Activated naive CD8-positive, alpha-beta T cell treated with anti-CD3 and anti-CD28 coated beads, Interleukin-2, amount 50 U/mL, for 16 hours (primary cell): ENCODE measurements at places on chromosomes 3 and 15.

- no peak for DNase-seq
Observed at GRCh38 chr3:118587037-118587741, 447.5 kb downstream of the IGSF11 start.

- no peak for DNase-seq
Observed at GRCh38 chr15:48898032-48898431, 20.1 kb downstream of the EID1 start.

GRCh38 chr3:155712008-155712407, 32.9 kb downstream of the PLCH1 start:
- DNase-seq: no peak

- DNase-seq: no peak
Observed at GRCh38 chr3:69204315-69204957, 82.0 kb upstream of the LMOD3 start.

DNA sequence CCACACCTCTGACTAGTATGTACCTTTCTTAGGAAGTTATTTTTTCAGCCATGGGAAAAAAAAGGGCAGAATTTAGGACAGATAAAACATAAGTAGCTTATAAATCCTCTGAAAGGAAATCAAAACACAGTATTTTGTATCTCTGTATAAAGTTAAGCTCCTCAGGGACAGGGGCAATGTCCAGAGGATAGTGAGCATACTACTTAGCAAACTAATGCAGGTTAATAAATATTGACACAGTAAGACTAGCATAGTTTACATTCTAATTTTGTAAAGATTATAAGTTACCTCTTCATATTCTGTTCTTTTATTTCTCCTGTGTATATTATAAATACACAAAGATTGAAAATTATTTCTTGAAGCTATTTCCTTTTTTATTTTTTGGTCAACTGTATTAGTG, 2.1 kb downstream of the UBE3A start:
- DNase-seq: no peak

DNA sequence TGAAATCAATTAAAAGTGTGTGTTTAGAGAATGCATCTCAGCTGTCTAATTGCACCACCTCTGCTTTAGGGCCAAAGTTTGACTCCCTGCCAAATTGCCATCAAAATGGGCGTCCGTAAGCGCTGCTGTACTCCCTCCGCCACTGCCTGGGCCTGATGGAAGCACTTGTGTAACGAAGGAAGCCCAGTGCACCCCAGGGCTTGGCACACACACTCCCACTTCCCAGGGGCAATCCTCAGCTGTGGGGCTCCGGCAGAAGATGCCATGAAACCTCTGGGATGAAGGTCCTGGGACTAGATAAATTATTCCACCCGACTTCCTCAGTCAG, 137.8 kb downstream of the RORA start:
- no peak for DNase-seq

GRCh38 chr3:150251187-150252062, 156.7 kb upstream of the TSC22D2 start:
- no peak for DNase-seq

- no peak for DNase-seq
Observed at GRCh38 chr15:96320703-96321638, 9.5 kb upstream of the NR2F2 start.

- no peak for DNase-seq
Observed at GRCh38 chr3:56398659-56399058, 69.6 kb downstream of the ERC2 start.

- DNase-seq: no peak
Observed at GRCh38 chr3:71987828-71988227, 202.9 kb upstream of the PROK2 start.

- no peak for DNase-seq
Observed at GRCh38 chr3:63922491-63923199, 10.5 kb upstream of the SCAANT1 start.

GRCh38 chr3:38490281-38491030, 5.7 kb upstream of the EXOG start:
- no peak for DNase-seq

- DNase-seq: no peak
Observed at GRCh38 chr3:141738891-141739363, 829 bp downstream of the RNF7 start.

- DNase-seq: no peak
Observed at GRCh38 chr3:106001923-106002322, 133.1 kb upstream of the CBLB start.

DNA sequence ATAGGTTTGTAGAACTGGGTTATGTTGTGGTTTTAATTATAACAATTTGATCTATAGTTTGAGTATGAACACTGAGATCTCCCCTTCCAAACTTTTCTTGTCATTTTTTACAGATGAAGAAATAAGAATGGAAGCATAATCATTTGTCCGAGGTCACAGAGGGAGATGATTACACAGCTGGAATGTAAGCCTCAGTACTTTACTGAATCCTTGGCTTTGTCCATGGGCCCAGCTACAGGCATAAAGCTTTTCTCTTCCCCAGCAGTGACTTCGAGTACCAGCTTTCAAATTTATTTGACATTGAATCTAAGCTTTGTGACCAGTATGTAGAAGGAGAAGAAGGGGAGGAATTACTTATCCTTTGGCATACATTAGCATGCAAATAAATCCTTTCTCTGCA, 80.9 kb upstream of the DCBLD2 start:
- no peak for DNase-seq

- no peak for DNase-seq
Observed at GRCh38 chr3:49531218-49531617, 23.1 kb upstream of the BSN start.
